ENCODE measurements at places on chromosomes 1 and 21.

DNA sequence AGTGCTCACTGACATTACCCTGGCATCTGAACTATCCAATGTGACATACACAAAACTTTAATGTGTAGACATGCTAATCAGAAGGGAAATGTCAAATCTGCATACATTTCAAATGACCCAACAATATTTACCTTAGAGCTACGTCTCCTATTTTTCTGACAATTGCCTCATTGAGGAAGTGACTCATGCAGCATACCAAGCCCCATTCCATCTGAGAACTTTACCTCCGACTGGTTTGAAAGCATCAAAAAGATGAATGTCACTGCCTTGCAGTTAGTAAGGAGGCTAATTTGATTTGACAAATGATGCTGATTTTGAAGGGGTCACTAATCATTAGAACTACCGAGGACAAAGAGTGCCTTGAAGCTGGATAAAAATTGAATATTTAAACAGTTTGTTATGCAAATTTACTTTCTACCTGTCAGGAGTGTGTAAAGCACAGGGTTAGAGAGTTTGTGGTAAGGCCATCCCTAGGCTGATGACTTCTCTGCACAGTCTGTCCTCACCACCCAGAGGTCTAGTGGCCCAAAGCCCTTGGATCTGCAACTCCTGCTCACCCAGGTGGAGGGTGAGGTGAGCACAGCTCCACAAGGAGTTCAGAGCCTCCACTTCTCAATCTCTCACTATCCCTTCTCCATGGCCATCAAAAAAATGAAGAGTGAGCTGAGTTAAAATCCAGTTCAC lies 500.3 kb upstream of the C1orf87 start:
- no peak for DNase-seq

- DNase-seq = no peak
These were observed 21.5 kb downstream of the SLAMF1 start for GRCh38 chr1:160625321-160625720.

DNA sequence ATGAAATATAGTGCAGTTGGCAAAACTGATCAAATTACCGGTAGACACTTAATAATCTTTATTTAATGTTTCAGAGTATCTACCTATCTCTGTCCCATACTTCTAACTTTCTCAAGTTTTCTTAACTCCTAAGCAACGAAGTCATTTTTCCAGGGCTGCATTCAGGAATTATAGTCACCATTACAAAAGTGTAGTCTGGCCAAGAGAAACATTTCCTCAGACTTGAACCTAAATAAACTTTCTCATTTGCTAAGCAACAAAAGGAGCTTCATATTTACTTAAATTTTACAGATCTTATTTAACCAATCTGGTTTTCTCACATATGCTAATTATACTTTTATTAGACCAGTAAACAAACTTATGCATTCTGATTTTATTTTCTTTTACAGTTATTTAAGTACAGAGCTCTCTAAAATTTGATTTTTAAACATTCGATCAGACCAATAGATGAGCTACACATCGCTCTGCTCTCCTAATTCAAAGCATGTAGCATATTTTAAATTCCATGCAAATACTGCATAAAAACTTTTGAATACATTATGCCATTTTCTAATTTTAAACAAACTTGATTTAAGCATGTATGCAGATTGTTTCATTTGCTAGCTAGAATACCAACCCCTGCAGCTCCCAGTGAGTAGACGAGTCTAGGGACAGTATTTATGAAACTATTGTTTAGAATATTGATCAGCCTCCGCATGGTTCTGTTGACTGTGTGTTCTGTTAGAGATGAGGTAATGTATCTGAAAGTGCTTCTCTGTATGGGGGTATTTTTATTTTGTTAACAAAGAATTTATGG lies 201.4 kb downstream of the CHRM3 start:
- no peak for DNase-seq

GRCh38 chr1:2831596-2832212 lies 30.2 kb upstream of the TTC34 start:
- no peak for DNase-seq

GRCh38 chr1:6614019-6614928 lies 743 bp downstream of the PHF13 start:
- DNase-seq = no peak

GRCh38 chr1:226989085-226989920 lies 49.2 kb downstream of the COQ8A start:
- DNase-seq = no peak

- DNase-seq = no peak
These were observed 104.7 kb downstream of the HLCS start for GRCh38 chr21:36861595-36862323.

DNA sequence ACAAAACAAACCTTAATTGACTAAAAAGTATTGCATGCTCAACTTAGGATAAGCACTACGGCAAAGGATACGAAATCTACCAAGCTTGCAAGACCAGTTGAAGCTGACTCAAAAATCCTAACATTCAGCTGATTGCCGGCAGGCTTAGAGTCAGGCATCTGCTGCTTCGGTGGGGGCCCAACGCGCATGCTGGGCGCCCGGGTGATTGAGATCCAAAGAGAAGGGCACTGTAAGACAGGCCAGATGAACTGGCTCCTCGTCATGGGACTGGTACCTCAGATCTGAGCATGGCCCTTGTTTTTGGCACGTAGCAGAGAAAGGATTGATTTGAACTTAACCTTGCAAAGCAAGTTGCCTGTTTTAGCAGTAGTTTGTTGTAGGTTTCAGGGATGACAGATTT lies 86.6 kb downstream of the PRDM2 start:
- DNase-seq = no peak

DNA sequence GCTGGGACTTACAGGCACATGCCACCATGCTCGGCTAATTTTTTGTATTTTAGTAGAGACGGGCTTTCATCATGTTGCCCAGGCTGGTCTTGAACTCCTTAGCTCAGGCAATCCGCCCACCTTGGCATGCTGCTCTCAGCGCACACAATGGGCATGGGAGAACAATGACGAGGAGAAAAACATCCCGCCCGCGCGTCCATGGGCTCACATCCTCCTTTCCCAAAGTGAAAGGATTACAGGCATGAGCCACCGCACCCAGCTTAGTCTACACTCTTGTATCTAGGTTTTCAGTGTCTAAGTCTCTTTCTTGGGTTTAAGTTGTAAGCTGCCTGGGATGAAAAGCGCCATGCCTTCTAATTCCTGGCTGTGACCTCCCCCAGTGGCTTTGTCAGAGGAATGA lies 37.9 kb downstream of the CDK18 start:
- DNase-seq = no peak

GRCh38 chr1:41582851-41583657 lies 98.6 kb upstream of the EDN2 start:
- no peak for DNase-seq

DNA sequence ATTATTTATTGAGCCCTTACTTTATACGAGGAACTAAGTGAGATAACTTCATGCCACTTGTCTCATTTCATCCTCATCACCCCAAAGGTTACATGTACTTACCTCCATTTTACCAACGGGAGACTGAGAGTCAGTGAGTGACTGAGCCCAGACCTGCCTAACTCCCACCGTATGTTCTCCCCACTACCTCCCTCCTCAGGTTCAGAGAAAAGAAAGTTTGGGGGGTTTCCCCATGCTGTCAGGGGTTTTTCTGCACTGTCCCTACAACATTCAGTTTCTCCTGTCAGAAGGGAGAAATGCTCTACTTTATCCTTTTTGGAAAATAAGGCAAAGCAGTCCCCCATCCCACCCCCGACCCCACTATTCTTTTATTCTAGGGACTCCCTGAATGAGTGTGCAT lies 32.9 kb downstream of the FAM78B start:
- no peak for DNase-seq

- DNase-seq = no peak
These were observed 72.2 kb upstream of the PPIH start for GRCh38 chr1:42586016-42586415.

DNA sequence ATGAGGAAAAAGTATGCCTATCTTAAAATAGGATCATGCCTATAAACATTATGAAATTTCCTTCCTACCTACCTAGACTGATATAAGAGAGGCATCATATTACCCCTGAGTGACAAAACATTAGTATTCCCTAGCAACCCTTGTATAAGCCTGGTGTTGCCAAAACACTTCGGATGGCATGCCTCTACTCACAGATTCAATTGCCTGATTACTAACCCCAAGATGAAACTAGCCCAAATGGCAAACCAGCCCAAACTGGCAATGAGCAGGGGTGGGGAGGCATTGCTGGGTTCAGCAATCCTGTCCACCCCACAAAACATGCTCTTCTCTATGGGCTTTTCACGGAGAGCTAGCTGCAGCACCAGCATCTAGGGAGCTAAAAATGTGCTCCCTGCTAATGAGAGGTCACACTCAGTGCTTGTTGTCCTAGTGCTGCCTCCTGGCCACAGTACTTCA lies 13.9 kb downstream of the PALMD start:
- no peak for DNase-seq

DNA sequence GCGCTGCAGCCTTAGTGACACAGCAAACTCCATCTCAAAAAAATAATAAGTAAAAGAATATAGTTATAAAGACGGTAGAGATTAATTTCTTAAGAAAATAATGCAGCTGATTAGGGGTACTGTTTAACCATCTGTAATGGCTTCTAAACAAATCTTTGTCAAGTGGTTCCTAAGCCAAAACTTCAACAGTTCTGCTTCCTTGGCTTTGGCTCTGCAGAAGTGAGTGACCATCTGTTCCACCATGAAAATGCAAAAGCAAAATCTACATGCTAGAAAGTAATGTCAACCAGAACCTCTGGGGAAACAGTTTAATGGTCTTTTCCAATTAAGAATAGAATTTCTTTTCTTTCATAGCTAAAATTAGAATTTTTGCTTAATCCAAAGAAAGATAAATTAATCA lies 8.3 kb upstream of the SH2D5 start:
- no peak for DNase-seq

- no peak for DNase-seq
These were observed 11.7 kb upstream of the LRRC52 start for GRCh38 chr1:165532053-165532452.

DNA sequence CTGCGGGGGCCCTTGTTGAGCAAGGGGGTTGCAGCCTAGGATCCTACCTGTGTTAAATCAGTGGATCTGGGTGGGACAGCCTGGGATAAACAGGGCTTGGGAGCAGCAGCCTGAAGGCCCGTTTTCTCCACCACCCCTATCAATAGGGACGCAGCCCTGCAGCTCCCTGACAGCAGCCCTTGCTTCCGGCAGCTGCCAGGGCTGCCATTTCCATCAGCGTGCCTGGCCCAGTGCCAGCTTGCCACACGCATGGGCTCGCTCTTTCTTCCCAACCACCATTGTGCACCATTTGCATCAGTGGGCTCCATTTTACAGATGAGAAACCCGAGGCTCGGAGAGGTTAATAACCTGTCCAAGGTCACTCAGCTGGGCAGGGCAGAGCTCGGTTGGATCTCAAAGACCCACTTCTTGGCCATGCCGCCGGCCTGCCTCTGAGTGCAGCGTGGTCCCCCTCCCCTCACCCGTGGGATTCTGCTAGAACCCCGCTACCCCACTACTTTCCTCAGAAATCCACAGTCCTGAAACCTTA lies 3.8 kb downstream of the WNT4 start:
- DNase-seq = no peak

- no peak for DNase-seq
These were observed 7.7 kb upstream of the SLC5A9 start for GRCh38 chr1:48214820-48215219.

GRCh38 chr21:38669186-38669585 lies 136.5 kb upstream of the ETS2 start:
- DNase-seq = no peak

GRCh38 chr1:111770916-111771315 lies 15.2 kb downstream of the DDX20 start:
- DNase-seq = no peak

GRCh38 chr1:110436635-110437034 lies 14.3 kb upstream of the PROK1 start:
- no peak for DNase-seq

GRCh38 chr1:2988256-2988655 lies 33.0 kb upstream of the ACTRT2 start:
- DNase-seq = no peak

DNA sequence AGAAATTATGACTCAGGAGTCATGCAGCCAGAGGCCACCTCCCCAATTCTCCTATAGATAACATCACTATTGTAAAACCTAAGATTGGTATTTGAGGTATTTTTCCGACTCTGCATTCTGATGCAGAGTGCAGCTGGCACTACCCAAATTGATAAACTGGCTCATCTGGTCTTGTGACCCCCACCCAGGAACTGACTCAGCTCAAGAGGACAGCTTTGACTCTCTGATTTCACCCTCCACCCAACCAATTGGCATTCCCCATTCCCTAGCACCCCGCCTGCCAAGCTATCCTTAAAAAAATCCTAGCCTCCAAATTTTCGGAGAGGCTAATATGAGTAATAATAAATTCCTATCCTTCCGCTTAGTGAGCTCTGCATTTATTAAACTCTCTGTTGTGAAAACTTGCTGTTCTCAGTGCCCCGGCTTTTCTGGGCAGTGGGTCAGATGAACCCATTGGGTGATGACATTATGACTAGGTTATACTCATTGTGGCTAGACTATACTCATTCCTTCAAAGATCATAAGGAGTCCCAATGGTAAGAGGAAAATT lies 39.4 kb upstream of the EPS15 start:
- DNase-seq = no peak
